Endothelial cell of umbilical vein (primary cell): ENCODE measurements at places on chromosomes 5 and 9. TPM values are rescaled to one million over a fixed set of nuclear protein-coding genes. Genes with fewer than 3 reads are reported as not detected.

DNA sequence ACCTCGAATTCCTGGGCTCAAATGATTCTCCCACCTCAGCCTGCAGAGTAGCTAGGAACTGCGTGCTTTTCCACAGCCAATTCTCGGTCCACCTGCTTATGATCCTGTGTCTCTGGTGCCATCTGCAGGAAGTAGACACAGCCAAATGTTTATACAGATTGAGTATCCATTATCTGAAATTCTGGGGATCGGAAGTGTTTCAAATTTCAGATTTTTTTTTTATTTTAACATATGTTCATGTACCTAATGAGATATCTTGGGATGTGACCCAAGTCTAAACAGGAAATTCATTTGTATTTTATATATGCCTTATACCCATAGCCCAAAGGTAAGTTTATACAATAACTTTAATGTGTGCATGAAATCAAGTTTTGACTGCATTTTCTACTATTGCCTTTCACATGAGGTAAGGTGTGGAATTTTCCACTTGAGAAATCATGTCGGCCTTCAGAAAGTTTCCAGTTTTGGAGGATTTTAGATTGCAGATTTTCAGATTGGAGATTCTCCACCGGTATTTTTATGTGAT is 89.5 kb downstream of the ESM1 start:
- DNase-seq = peak; percentile 40

DNA sequence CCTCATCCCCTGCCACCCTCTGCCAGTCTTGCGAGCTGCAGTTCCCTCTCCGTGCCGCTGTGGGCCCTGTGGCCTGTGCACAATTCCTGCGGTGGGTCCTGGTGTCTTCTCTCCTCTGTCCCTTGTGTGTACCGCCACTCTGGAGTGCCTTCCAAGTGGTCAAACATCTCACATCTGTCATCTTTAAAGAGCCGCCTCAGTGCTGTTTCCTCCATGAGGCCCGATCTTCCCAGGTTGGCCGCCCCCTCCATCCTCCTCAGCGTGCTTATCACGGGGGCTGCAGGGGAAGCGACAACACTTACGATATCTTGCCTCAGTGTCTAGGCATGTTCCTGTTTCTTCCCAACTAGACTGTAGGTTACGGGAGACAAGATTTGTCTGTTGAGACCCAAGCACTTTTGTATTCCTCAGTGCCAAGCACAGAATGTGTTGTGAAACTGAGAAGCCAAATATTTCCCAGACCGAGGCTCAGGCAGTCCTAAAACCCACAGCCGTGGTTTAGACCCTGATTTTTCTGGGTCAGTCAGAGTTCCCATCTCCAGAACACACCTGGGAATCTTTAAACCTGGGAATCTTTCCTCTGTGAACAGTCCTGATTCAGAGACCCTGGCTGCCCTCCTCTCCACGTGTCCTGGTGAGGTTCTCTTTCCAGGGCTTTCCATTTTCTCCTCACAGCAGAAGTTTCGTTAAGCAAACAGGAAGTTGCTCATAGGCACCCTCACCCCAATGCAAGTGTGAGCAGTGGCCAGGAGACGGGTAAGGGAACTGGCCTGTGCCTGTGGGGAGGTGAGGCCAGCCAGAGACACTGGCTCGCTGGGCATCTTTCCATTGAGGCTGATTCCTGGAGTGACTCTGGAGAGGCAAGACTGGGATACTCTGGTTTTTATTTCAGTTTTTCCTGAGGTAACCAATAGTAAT is 28.8 kb downstream of the SLC46A2 start:
- peak; percentile 27 for DNase-seq

DNA sequence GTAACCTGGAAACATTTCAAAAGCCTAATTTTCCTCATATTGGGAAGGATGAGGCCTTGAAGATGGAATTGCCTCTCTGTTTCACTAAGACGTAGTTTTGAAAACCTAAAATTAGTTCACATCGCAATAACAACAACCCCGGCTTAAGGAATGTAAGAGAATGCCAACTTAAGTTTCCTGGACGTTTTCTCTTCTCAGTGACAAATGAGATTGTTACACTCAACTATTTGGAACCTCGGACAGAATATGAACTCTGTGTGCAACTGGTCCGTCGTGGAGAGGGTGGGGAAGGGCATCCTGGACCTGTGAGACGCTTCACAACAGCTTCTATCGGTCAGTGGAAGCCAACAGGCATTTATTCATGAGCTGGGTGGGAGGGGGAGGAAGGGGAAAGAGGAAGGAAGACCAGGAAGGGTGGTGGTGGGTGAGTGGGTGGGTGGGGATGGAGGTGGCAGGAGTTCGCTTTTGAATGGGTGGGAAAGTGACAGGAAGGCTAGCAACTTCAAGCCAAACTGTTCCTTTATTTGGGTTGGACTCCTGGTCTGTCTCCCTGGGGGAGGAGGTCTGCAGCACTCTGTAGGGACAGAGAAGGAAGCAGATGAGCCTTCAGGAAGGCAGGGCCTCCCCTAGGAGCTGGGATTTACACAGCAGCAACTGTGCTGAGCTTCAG is 83.4 kb downstream of the TEK start:
- DNase-seq = peak; percentile 37

DNA sequence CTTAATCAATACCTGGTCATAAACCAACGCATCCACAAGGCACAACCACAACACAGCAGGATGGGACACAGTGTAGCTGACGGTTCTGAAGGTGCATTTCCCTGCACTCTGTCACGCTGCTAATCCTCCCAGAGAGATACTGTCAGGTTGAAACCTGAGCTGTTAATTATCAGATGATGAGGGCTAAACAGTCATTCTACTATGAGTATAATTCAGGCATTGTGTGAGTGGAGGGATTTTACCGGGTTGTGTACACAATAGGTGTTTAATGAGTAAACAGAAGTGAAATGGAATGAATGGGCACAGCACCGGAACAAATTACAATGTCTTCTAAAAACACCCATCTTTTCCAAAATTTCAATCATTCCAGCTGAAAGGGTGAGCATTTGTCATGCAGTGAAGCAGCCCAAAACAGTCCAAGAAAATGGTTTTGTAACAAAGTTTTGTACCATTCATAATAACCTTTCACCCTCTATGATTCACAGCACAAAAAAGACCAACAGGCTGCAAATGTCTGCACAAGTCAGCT is 71.5 kb downstream of the ABCA1 start:
- DNase-seq = no peak

DNA sequence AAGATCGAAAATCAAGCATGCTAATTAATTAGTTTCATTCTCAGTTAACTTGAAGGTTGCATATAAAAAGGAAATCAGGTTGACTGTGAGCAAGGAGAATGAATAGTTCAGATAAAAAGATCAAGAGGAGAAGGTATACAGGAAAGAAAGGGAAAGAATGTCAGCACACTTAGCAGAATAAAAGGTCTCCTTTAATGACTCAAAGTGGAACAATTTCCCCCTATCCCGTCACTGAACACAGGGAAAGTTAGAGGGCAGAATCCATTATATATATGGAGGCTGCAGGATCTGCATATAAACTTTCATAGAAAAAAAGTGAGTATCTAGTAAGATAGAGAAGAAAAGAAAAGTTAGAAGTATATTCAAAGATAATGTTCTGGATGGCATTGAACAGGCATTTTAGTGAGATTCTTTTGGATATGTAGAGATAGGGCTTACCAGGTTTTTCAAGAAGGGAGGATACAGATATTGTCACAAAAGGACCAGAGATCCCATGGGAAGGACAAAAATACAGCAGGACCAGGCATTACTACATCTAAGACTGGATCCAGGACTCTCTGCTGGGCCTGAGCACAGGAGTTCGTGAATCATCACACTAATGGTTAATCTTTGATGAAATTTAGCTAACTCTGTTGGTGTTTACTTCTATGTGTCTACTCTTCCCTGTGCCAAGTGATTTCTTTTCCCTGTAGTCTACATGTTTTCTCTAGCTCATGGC is 988.2 kb upstream of the ARRDC3 start:
- no peak for DNase-seq

DNA sequence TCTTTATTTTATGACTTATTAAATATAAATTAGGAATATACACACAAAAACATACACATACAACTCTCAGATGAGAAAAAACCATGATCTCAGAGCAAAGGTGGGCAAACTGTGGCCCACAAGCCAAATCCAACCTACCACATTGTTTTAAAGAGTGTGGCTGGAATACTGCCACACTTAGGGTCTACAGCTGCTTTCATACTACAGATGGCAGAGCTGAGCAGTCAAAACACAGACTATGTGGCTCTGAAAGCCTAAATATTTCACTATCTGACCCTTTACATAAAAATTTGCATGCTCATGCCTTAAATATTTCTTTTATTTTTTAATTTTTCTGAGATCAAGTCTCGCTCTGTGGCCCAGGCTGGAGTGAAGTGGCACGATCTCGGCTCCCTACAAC is 28.3 kb downstream of the LEAP2 start:
- no peak for DNase-seq

DNA sequence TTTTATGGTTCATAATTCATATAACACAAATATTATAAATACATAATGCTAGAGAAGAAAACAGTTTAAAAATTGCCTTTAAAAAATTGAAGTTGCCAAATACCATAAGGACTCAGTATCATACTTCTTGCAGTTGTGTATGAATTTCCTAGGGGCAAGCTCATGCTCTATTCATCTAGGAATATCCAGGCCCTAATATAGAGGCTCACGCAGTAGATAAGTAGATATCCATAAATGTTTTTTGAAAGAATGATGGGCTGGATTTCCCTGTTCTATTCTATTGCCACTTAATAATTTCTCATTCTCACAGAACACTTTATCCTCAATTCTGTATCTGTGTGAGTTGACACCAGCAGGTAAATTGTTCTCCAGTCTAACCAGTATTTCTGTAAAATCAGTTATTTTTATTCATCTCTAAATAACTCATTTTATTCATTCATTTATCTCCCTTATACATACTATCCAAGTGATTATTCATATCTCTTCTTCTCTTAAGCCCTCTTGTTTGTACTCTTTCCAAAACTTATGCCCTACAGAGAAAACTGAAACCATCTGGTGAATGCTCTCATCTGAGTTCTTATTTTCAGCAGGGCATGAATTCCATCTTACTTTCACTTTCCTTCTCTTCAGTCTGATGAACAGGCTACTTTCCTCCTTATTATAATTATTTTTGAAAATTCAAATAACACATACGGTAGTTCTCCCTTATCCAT is 97.1 kb downstream of the SLC44A1 start:
- peak; percentile 30 for DNase-seq

DNA sequence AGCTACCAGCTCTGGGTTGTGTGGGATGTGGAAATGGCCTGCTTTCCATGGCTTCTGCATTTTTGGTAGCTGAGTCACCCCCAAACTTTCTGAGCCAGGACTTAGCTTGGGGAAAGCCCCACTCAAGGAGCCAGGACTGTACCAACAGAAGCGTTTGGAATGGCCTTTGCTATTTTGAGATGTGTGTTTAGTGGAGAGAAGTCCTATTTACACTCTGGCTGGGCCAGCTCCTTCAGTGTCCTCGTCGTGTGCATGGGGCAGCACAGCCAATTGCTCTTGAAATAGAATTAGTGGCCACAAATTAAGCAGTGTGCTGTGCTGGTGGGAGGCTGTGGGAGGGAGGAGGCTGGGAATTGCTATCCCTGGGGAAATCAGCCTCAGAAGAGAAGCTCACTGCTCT is 51.6 kb downstream of the ENTREP1 start:
- peak; percentile 48 for DNase-seq

GRCh38 chr9:113738893-113739604 is 137.1 kb upstream of the ZNF618 start:
- DNase-seq = no peak

GRCh38 chr9:89374176-89374575 is 55.9 kb downstream of the SECISBP2 start:
- DNase-seq = no peak

- no peak for DNase-seq
These were observed 79.3 kb downstream of the TLE1 start for GRCh38 chr9:81609782-81610739.

DNA sequence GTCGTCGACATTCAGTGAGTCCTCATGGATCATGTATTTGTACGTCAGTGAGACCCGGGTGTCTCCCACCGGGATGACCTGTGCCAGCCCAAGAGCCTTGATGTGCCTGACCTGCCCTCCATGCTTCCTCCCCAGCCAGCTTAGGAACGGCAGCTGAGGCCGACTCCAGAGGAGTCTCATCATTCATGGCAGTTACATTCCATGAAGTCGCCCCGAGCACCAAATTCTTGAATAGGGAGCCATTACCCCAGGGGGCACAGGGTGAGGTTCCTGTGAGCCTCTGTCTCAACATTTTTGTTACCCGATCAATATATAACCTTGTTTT is 67.8 kb downstream of the ZNF354C start:
- DNase-seq = no peak

GRCh38 chr5:59491945-59492344 is 401.6 kb downstream of the PDE4D start:
- no peak for DNase-seq

- DNase-seq = no peak
These were observed 10.5 kb downstream of the NR2F1-AS1 start for GRCh38 chr5:93570294-93571113.

DNA sequence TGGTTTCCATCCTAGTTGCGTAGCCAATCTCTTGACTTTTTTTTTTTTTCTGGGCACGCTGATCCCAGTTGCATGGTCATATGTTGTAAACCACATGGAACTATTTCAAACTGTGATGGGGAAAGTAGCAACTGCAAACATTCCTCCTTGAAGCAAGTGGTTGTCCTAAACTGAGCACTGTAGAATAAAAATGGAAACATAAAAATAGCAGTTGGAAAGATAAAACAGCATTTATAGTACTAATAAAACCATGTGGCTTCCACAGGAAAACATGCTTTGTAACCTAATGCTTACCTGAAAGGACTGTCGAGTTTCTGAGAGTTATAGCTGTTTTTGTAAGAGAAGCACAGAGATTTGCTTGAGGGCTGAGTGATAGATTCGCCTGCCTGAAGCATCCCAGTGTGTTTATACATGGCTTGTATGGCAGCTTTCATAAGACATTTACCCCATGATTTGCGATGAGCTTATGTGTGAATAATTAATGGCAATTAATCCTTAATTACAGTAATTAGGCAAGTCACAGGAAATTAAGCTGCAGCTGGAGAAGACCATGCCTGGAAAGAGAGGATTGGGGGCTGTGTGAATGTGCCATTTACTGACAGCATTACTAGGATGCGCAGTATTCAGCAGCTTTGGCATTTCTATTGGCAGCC is 136.5 kb downstream of the PBX3 start:
- DNase-seq = no peak

Gene ST8SIA4
- 4.1 and 4.5 TPM in 2 replicates for polyA plus RNA-seq

Gene SLC22A5
- polyA plus RNA-seq = 9.3 and 10.1 TPM in 2 replicates

Gene SPAG8
- 0.21 TPM in 2 replicates for polyA plus RNA-seq

Gene SCGB3A2
- polyA plus RNA-seq = not detected in 2 replicates

Gene RALGDS
- 60.0 and 72.2 TPM in 2 replicates for polyA plus RNA-seq

Gene ACER2
- polyA plus RNA-seq = 3.9 and 5.2 TPM in 2 replicates

Gene RMI1
- polyA plus RNA-seq = 0.46 and 1.1 TPM in 2 replicates

Gene SLC1A1
- 5.2 and 5.8 TPM in 2 replicates for polyA plus RNA-seq
